ENCODE measurements at places on chromosomes 5 and 9.
A peak's percentile ranks its signal among the peaks of the same experiment; 100 is the strongest.

DNA sequence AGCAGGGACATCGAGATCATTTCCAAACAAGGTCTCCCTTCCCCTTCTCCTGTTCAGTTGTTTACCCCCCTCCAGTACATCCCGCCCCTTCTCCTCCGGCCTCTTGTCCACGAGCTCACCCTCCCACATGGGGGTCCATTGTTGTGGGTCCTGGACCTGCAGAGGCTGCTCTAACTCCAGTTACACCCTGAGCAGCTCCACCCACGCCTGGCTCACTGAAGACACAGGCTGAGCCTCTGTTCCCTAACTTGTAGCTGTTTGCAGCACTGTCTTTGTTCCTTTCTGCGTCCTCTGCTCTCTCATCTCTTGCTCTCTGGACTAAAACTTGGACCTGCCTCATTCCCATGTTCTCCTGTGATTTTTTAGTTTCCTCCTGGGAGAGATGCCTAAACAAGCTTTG, 377.5 kb downstream of the MED10 start:
- DNase-seq = no peak

GRCh38 chr5:129460936-129461710, 1.0 kb downstream of the ADAMTS19 start:
- DNase-seq = no peak

GRCh38 chr5:59786334-59786805, 107.2 kb downstream of the PDE4D start:
- DNase-seq = peak; percentile 86

- DNase-seq = peak; percentile 7
Measured at GRCh38 chr5:168528521-168529373, at the start of gene FBLL1. FBLL1 (plus strand) TSS chr5:168529305; CDS start chr5:168529505, 200 bp downstream.

DNA sequence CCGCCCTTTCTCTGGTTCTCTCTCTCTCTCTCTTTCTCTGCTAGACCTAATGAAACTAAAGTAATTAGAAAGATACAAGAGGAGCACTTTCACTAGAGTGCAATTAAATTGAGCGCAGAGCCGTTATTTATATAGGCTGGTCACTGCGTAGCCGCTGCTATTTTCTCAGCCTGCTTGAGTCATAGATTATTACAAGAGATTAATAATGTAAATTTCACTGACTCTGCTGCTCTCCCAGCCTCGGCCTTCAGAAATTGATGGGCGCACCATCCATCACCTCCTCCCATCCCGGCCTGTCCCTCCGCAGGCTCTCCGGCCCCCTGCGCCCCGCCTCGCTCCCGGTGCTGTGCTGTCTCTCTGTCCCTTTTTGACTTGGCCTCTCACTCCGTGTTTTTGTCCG, 268.0 kb upstream of the MVB12B start:
- DNase-seq = no peak

DNA sequence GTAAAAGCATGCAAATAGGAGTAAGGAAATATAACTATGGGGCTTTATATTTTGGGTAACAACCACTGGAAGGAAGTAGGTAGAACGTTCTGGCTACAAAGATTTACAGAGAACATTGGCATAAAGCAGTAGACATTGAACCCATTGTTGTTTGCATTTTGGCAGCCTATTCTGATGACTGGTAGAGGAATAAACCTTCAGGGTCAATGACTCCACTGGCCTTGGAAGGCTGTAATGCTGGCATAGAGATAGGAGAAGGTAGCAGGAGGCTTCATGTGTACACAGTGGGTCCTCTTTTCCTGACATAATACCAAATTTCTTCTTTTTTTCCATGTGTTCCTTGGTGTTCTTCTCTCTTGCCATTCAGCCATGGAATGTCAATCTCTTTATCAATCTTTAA, 462.8 kb upstream of the ZNF462 start:
- no peak for DNase-seq

DNA sequence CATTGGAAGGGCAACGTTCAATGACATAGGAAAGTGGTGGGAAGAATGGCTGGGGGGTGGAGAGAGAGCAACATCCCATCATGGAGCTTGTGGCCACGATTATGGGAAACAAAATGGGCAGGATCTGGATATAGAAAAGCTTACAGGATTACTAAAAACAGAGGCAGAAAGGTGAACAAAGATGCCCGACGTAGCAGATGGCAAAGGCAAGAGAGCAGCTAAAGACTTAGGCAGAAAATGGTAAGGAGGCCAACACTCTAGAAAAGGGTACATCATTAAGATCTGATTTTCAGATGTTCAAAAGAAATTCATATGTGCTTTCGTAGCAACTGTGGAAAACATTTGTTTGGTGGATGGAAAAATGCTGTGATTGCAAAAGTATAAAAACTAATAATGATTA, 102.5 kb downstream of the OTULIN start:
- no peak for DNase-seq

GRCh38 chr9:1490341-1491232, 440.4 kb downstream of the DMRT2 start:
- peak; percentile 3 for DNase-seq

DNA sequence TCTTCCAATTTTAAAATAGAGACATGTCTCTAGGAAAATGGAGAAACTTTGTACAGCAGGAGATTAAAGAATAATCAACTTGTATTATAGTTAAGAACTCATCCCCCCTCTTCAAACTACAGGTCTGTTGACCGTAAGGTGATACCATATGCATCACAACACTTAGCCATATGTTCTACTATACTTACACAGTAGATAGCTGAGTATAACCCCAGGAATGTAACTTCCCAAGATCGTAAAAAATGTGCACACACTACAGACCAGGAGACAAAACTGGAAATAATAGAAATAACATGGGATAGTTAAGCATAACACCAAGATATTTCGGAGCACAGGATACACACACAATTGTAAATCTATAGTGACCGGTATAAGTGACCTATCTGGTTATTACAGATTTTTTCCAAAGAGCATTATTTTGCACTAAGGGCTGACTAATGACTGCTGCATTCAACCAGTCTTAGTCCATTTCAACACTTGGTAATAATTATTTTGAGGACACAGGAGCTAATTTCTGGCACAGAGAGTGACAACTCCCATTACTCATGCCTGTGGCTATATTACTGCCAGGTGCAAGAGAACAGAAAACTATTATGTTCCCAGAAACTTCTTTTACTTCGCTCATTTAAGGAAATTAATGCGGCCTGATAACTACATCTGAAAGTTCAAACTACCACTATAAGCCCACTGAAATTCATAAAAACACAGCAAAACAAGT, 15.4 kb upstream of the ZNF622 start:
- DNase-seq = peak; percentile 15

- no peak for DNase-seq
Measured at GRCh38 chr9:137404961-137405567, 17.9 kb downstream of the EXD3 start.

- no peak for DNase-seq
Measured at GRCh38 chr5:161925960-161926359, 78.0 kb downstream of the GABRA1 start.

DNA sequence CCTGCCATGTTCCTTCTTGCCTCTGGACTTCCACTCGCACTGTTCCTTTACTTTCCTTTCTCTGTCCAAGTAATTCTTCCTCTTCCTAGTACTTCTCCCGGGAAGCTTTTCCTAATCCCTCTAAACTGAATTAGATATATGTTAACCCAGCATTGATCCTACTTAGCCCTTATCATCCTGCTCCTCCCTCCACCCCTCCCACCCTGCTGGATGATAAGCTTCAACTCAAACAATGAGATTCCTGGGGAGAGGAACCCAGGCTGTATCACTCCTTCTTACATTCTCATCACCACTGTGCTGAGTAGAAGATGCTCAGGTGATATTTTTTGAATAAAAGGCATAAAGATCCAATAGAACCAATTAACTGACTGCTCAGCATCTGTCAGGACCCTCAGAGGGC, 45.7 kb downstream of the CDK5RAP2 start:
- DNase-seq = no peak

- peak; percentile 82 for DNase-seq
Measured at GRCh38 chr9:764105-764524, 77.4 kb upstream of the DMRT1 start.

- DNase-seq = no peak
Measured at GRCh38 chr5:142969624-142970439, 199.7 kb downstream of the ARHGAP26 start.

DNA sequence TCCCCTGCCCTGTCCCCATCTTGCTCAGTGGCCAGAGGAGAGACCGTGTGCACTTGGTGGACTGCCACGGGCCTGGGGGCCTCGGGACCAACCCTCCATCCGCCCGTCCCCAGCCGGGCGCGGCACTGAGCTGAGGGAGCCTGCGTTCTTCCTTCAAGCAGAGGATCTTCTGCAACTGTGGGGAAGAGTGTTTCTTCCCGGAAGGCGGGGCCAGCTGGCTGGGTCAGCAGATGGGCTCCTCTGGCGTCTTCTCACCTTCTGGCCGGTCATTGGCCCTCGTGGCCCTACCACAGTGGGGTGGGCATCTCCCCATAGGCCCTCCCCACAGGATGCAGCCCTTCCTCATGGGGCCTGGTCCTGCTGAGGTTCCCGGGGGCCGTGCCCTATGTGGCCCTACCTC, 17.4 kb downstream of the RXRA start:
- no peak for DNase-seq

GRCh38 chr9:95459851-95460517, 56.8 kb downstream of the PTCH1 start:
- DNase-seq = no peak

DNA sequence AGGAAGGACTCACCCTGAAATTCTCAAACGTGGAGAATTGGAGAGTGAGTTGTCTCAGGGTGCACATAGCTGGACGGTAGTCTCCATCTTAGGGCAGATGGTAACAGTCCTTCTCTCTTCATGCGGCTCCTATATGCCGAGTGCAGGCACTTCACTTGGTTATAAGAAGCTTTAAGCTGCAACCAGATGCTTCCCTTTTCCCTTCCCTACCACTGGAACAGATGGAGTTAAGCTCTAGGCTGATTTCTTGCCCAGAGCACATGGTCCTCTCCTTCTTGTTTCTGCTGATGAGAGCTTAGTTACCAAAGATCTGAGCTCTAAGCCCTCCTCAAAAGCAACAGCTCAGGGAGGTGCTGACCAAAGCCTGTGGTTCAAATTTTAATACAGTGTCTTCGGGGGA, 355.7 kb downstream of the ARHGEF28 start:
- DNase-seq = no peak

DNA sequence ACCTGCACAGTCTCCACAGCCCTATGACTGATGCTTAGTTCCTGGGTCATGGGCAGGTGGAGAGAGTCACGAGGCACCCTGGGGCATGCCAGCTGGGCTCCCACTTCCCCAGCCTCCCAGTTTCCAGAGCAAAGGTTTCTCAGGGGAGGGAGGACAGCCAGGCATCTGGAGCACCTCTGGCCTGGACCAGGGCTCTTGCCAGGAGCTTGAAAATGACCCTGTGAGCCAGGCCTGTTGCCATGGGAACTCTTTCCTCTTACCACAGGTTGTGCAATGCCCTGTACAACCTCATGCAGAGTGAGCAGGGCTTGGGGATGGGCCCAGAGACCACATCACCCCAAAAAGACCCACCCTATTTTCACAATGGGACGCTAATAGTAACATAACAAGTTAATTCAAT, 113.1 kb downstream of the PSD2 start:
- DNase-seq = peak; percentile 33

GRCh38 chr9:110748251-110748893, 79.8 kb downstream of the MUSK start:
- DNase-seq = no peak

DNA sequence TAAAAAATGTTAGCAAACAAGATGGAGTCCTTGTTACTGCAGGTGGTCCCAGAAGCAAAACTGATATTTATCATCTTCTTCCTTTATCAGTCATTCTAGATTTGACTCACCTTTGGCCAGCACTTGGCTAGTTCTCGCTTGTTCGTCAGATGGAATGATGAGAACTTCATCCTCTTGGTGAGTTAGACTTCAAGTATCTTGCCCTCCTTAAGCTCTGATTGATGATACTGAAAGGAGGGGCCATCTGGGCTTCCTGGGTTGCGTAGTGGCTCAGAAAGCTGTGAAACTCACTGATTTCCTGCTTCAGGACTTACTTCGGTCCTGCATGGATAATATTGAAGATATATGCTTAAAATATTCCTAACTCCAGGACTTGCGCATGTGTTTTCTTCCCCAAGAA, 1248.2 kb upstream of the CDH9 start:
- DNase-seq = no peak

DNA sequence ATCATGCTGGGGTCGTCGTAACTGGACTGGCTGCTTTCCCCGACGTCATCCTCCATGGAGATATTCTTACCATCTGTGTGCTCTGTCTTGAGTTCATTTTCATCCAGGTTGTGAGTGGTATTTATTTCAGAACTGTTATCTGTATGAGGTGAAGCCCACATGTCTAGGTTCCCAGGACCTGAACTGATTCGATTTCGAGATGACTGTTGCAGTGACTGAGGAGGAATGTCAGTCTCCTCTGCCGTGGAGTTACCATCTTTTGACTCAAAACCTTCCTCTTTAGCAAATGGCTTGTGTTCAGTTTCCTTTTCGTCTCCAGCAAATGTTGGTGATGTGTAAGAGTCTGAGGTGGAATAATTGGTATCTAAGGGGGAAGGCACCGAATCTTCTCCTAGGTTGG, 55.2 kb upstream of the PCA3 start:
- no peak for DNase-seq

- peak; percentile 40 for DNase-seq
Measured at GRCh38 chr9:935348-935965, 41.0 kb upstream of the DMRT3 start.

DNA sequence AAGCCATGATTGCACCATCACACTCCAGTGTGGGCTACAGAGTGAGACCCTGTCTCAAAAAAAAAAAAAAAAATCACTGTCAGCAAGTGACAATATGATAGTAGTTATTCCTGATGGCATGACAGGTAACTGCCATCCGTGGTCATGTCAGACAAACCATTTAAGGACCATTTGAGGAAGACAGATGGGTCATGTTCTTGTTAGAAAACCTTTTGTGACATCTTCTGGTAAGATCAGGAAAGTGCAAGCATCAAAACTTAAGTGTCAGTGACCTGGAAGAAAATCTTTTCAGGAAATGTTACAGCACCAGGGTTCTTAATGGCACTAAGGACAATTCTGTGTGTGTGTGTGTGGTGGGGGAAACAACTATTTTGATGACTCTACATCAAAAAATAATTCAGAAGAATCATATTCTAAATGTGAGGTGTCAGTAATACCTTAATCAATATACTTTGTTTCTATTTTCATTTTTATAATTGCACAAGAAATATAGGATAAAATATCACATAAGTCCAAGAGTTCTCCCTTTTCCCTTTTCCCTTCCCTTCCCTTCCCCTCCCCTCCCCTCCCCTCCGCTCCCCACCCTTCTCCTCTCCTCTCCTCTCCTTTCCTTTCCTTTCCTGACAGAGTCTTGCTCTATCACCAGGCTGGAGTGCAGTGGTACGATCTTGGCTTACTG, 17.8 kb downstream of the SLC38A9 start:
- DNase-seq = peak; percentile 62

GRCh38 chr5:75847561-75848021, 130.4 kb upstream of the POC5 start:
- no peak for DNase-seq

- DNase-seq = peak; percentile 48
Measured at GRCh38 chr9:36150574-36151315, 14.2 kb downstream of the GLIPR2 start.

DNA sequence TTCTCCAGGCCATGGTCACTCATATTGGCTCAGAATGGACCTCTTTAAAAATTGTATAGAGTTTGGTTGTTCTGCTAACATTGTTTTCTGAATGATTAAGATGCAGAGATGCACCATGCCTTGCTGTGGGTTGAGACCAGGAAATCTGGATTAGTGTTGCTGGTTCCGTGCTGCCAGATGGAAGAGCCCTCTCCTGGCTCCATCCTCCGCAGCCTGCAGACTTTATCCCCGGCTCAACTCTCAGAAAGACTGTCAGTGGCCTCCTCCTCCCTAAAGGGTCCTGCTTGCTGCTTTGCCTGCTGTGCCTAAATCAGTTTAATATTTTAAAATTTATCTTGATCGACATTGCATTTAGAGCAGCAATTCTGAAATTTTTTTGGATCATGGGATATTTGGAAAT, 196.7 kb downstream of the TENT4A start:
- DNase-seq = no peak

Measured in AG10803 (cell line).